ENCODE measurements at places on chromosomes 2 and 18.
A peak's percentile ranks its signal among the peaks of the same experiment; 100 is the strongest.

DNA sequence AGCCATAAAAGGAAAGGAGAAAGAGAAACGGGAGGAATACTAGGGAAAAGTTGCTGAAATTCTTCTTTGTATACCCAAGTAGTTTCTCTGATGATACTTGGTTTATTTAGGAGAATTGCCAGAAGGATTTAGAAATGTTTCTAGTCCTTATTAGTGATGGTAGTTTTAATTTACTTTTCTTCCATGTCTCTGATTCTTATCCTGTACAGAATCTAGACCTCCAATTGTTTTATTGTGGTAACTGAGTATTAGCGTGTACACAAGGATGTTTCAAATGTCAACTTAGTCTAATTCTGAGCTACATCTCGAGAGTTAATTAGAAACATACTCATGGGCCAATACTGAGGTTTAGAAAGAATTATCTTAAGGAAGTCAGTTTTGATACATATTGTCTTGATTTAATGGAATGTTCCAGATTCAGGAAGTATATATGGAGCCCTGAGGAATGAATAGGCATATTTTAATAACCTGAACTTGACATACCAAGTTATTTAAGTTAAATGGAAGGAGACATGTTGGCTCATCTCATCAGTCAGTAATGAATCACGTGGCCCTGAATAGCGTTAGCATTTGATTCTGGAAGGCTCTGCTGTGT lies 219.6 kb downstream of the LTBP1 start:
- peak; percentile 93 for DNase-seq

DNA sequence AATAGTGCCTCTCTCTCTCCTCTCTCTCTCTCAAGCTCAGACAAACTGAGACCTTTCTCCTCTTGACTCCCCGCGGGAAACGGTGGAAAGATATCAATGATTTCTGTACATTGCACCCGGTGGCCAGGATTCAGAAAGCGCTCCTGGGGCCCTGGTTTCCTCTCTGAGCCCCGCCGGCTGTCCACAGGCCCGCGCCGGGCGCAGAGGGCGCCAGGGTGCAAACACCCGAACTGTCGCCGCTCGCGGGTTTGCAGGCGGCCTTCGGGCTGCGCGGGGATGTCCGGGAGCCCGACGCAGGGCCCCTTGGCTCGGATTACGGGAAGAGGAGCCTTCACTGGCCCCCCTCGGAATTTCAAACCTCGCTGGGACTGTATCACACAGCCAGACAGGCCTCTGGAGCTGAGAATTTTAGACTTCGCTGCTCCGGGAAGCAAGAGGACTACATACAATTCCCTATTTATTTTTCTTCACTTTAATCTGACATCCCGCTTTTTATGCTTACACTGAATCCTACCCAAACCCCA lies 5.2 kb upstream of the EN1 start:
- DNase-seq = peak; percentile 55

GRCh38 chr2:219455581-219455980 lies 20.9 kb downstream of the SPEG start:
- DNase-seq = no peak

DNA sequence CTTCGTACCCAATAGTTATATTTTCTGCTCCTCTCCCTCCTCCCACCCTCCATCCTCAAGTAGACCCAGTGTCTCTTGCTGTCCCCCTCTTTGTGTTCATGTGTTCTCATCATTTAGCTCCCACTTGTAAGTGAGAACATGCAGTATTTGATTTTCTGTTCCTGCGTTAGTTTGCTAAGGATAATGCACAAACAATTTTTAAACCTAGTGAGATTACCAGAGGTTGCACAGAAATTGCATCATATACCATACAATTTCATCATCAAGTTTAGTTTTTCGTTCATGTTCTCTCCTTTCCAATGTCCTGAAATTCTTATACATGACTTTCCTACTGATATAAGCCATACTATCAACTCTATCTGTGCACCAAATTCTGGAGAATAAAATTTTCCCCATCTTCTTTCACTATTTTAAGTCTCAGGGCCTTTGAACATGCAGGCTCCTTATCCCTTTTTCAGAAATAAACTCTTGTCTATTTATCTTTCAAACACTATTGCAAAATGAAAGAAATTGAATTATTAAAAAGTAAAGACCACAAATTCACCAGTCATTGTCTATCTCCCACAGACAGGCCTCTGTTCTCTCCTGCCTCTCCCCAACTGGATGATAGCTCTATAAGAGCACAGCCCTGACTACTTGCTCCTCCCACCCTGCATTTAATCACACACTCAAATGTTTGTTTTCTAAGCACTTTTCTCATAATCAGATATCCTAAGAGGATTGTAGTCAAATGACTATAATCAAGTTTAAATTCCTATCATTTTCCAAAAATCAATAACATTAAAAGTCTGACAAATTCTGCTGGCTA lies 27.2 kb upstream of the B4GALT6 start:
- no peak for DNase-seq

DNA sequence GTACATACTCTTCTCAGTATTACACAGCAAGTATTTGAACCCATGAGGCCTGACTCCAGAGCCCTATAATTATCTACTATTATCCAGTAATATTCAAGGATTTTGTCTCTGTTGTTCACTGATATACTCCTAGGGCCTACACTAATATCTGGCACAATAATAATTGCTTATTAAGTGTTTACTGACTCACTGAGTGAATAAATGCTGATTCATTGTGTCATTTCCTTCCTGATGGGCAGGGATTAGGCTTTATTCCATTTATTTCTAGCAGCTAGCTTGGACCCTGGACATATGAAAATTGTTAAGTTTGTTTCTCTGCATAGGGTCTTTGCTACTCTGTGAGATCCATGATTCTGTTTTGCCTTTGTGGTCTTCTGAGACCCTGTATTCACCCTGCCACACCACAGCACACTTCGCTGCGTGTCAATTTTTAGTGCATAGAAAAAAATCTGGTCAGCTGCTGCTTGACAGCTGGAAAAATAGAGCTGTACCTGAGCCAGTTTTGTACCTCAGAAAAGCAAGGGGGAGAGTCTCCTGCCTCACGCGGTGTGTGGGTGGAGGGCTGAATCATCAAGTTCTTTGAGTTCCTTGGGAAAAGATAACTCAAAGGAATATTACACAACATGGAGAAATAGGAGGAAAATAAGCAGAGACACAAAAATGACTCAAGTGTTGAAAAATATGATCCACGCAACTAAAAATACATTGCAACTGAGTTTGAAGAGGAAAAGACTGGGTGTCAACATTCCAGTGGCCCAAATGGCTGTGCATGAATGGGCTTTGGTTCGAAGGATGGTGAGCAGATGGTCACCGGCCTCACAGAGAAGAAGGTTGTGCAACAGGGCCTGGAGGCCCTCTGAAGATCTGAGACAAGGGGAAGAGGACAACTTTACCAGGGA lies 18.9 kb upstream of the DPP4 start:
- DNase-seq = peak; percentile 90

- DNase-seq = no peak
These were observed 2.1 kb upstream of the SMAD2 start for GRCh38 chr18:47932603-47933002.

- peak; percentile 51 for DNase-seq
These were observed 852.8 kb upstream of the ACVR2A start for GRCh38 chr2:146992057-146992456.

DNA sequence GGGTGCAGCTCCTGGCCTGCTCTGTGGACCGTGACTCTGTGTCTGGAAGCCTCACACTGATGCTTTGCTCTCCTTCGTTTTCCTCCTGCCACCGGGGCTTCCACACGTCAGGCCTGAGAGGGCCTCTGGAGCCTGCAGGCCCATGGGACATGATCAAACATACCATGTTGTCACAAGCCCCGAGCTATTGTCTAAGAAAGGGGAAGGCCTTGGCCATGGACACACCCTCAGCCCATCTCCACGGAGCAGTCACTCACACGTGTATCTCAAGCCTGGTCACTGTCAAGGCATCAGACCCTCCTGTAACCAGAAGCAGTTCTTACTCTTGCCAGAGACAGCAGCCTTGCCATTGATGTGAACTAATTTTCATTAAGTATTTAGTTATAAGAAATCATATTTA lies 814.1 kb upstream of the SALL3 start:
- no peak for DNase-seq
